ENCODE measurements at places on chromosomes 2 and 18.

GRCh38 chr2:28590496-28591301 lies 94.8 kb downstream of the PLB1 start:
- H3K4me3 ChIP-seq, result no peak overlapping the region
- no peak overlapping the region for H3K27ac ChIP-seq
- no peaks in the 10 kb centered on the region for H3K36me3 ChIP-seq
- peaks cover 14% of the 10 kb centered on the region for H3K4me1 ChIP-seq

GRCh38 chr2:203191961-203192360 lies 46.9 kb upstream of the CYP20A1 start:
- peaks cover 7% of the 10 kb centered on the region for H3K4me1 ChIP-seq
- no peak overlapping the region for H3K27ac ChIP-seq
- H3K4me3 ChIP-seq, result no peak overlapping the region
- H3K27me3 ChIP-seq, result no peaks in the 10 kb centered on the region
- peaks cover 23% of the 10 kb centered on the region for H3K36me3 ChIP-seq

- no peak for DNase-seq
- no peaks in the 10 kb centered on the region for H3K4me1 ChIP-seq
- no peak overlapping the region for H3K4me3 ChIP-seq
- H3K27me3 ChIP-seq, result no peaks in the 10 kb centered on the region
Measured at GRCh38 chr2:3238951-3239841, 138.4 kb downstream of the EIPR1 start.

- DNase-seq, result no peak
- H3K4me1 ChIP-seq, result no peaks in the 10 kb centered on the region
- no peak overlapping the region for H3K27ac ChIP-seq
- peaks cover 2% of the 10 kb centered on the region for H3K27me3 ChIP-seq
- no peak overlapping the region for H3K4me3 ChIP-seq
Measured at GRCh38 chr2:199382091-199382490, 75.6 kb downstream of the SATB2 start.

DNA sequence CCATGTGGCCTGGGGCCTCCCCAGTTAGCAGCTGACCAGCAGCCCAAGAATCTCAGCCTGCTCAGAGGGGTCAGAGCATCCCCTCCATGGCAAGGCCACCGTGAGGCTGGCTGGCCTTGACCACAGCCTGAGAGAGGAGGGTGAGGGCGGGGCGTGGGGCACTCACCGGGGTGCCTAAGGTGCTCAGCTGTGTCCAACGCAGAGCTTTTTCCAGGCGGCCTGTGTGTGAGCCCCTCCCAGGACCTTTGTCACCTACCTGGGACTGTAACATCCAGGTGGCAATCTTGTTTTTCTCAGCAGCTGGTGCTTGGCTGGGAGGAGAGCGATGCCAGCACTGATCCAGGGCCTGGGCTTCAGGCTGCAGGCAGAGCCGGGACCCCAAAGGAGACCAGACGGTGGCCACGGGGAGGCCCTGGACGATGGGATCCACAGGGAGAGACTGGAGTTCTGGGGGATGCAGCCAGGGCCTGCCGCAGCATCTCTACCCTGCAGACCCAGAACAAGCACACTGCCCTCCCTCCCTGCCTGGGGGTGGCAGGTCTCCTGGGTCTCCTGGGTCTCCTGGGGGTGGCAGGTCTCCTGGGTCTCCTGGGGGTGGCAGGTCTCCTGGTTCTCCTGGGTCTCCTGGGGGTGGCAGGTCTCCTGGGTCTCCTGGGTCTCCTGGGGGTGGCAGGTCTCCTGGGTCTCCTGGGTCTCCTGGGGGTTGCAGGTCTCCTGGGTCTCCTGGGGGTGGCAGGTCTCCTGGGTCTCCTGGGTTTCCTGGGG lies 12.3 kb downstream of the SNED1 start:
- peak overlapping the region; percentile 69 for H3K27ac ChIP-seq
- H3K4me3 ChIP-seq, result no peak overlapping the region
- peaks cover 1% of the 10 kb centered on the region for H3K36me3 ChIP-seq
- H3K27me3 ChIP-seq, result no peaks in the 10 kb centered on the region
- H3K4me1 ChIP-seq, result peaks cover 16% of the 10 kb centered on the region

DNA sequence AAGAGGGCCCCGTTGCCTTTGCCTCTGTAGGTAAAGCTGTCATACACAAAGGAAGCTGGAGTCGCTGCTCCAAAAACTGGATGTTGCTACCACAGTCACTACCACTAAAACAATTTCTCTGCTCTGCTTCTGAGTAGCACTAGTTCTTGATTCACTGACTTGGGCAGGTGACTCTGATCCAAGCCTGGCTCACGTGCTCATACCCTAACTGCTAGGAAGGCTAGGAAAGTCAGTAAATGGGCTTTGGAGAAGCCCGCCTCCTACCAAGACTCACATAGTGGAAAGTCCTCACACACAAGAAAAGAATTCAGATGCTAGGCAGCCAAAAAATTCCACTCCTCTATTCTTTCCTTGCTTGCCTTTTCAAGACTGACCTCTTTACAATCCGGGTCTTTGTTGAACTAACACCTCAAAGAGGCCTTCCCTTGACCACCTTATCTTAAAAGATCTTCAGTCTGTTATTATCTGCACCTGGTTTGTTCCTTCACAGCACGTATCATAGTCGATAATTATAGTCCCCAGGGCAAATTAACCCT lies 11.4 kb upstream of the DYNC1I2 start:
- no peak overlapping the region for H3K4me3 ChIP-seq
- no peaks in the 10 kb centered on the region for H3K36me3 ChIP-seq
- peaks cover 2% of the 10 kb centered on the region for H3K4me1 ChIP-seq
- H3K27ac ChIP-seq, result no peak overlapping the region
- DNase-seq, result no peak

- H3K36me3 ChIP-seq, result peaks cover 13% of the 10 kb centered on the region
- H3K27ac ChIP-seq, result no peak overlapping the region
- H3K4me3 ChIP-seq, result no peak overlapping the region
- DNase-seq, result no peak
Measured at GRCh38 chr2:236309669-236310029, 45.4 kb upstream of the ASB18 start.

Data from mesothelial cell of epicardium (in vitro differentiated cells).